ENCODE measurements at places on chromosomes 11 and 22.
A peak's percentile ranks its signal among the peaks of the same experiment; 100 is the strongest.

- no peak for DNase-seq
Observed at GRCh38 chr22:21978564-21979386, 3.8 kb downstream of the TOP3B start.

- peak; percentile 85 for DNase-seq
Observed at GRCh38 chr11:73350908-73351636, 25.1 kb upstream of the RELT start.

DNA sequence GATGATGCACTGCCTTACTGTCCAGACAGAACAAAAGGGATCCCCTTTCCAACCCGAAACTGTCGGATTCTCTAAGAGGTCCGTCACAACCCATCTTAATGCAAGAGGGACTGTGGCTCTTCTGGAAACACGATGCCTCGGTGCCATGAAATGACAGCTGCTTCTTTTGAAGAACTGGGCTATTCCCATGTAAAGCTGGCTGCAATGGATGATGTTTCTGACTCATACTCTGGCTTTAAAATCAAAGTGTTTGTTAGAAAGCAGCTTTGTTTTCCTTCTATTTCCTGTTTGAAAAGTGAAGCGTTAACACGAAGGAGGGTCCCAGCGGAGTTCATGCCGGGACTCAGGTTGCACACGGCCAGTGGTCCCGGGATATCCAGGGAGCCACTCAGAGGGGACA lies 3.1 kb downstream of the TP53AIP1 start:
- DNase-seq: no peak

DNA sequence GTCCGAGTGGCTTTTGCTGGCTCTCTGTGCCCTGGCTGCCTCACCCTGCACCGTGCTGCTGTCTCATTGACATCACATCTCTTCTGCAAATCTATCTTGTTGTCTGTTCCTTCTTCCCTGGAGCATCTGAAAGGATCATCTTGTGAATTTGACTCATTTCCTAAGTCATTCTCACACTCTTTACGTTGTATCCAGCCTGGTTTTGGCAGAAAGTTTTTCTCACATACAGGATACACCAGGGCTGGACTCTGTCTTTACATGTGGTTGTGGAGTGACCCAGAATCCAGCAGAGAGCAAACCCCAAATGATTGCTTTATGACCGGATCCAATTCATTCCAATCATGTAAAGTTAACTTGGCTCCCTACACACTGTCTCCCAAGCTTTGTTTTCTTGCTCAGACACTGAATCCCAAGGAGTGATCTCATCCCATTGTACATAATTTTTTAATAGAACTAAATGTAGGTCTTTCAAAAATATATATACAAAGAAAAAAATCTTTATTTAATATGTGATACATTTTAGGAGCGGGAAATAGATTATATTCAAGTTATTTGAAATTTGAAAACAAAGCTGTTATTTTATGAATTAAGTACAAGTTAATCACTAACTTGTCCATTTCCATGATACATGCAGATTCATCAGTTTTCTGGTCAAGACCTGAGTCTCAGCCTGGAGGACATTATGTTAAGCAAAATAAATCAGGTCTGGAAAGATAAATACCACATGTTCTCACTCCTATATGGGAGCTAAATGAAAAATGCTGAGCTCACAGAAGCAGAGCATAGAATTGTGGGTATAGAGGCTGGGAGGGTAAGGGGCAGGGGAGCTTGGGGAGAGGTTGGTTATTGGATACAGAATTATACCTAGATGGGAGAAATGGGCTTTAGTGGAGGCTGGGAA lies 2.9 kb upstream of the RFPL1 start:
- DNase-seq: no peak

GRCh38 chr11:2211113-2211971 lies 39.7 kb upstream of the TH start:
- no peak for DNase-seq

GRCh38 chr11:12267921-12268320 lies 109.5 kb upstream of the PARVA start:
- DNase-seq: no peak

GRCh38 chr11:48033918-48034341 lies 53.6 kb downstream of the PTPRJ start:
- no peak for DNase-seq

DNA sequence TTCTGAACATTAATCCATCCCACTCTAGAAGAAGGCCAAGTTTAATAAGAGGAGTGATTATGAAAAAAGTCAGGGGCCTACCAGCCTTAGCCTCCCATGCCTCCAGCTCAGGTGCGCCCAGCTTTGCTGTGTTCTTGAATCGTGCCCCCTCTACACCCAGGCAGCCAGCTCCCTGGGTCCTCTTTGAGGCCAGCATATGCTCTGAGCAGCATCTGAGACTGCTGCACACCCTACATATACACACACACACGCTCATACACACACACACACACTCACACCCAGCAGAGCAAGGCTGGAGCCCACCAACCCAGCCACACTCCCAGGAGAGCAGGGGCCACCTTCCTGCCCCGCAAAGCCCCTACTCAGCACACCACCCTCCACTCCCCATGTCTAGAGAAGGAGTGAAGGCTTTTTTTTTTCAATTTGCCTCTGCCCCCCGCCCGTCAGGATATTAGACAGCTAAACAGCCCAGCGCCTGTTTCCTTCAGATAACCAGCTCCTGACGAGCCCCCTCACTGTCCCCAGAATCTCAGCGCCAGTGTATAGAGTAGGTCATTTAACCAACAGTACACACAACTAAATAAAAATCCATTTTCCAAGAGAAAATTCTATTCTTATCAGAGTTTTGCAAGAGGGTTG lies 121.6 kb downstream of the BUD13 start:
- DNase-seq: no peak

DNA sequence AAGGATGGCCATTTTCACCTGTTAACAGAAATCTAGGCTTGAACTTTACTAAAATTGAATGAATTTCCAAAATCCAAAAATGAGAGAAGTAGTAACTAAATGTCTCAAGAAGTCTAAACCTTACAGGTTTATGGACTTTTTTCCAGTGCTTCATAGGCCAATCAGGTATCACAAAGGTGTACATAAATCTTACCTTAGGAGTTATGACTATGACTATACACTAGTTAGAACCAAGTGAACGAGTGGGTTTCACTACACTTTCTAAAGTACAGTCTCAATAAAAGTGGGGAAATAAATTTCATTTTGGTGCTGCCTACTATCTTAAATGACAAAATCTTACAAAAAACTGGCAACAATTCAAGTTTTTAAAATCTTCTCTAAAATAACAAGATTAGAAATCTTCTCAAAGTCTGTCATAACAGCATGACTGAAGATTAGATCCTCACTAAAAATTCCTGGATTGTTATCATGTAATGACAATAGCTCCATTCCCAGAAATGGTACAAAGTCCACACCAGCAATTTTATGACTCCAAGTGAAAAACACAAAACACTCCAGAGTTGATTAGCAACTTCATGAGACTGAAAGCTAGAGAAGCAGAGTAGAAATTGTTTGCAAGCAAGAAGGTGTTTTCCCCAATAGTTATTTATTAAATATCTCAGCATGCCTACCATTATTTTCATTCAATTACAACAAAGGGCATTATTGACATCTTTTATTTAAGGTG lies 20.9 kb downstream of the SOX6 start:
- no peak for DNase-seq

DNA sequence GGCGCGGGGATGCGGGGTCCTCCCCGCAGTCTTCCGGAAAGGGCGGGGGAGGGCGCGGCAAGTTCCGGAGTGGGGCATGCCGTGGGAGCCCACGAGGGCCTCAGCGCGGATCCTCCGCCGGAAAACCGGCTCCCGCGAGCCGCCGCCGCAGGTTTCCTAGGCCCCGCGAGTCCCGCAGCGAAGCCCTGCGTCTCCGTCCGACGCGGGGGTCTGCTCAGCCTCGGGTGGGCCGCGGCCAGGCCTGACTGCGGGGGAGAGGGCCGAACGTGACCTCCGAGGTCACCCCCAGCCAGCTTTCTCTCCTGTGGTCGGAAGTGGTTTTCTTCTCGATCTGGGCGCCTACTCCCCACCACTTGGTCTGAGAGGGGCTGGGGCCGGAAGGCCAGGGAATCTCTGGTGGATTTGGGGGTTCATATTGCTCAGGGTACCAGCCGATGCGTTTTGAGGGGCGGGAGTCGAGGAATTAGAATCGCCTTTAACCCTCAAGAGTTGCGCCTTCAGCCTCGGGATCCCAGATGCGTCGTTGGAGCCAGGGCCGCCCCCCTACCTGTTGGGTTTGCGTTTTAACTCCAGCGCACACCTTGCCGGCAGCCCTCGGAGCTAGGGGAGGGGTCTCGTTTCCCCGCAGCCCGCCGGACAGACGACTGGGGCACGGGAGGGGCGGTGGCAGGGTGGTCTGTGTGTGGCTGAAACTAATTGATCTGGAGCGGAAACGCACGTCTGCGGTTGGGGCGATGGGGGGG lies 3.6 kb upstream of the CCND1 start:
- DNase-seq: no peak

- DNase-seq: no peak
Observed at GRCh38 chr22:47460861-47461260, 698.4 kb downstream of the TBC1D22A start.

- DNase-seq: no peak
Observed at GRCh38 chr11:15483205-15483604, 368.5 kb downstream of the INSC start.

GRCh38 chr11:116454020-116454645 lies 318.7 kb downstream of the BUD13 start:
- DNase-seq: peak; percentile 66

DNA sequence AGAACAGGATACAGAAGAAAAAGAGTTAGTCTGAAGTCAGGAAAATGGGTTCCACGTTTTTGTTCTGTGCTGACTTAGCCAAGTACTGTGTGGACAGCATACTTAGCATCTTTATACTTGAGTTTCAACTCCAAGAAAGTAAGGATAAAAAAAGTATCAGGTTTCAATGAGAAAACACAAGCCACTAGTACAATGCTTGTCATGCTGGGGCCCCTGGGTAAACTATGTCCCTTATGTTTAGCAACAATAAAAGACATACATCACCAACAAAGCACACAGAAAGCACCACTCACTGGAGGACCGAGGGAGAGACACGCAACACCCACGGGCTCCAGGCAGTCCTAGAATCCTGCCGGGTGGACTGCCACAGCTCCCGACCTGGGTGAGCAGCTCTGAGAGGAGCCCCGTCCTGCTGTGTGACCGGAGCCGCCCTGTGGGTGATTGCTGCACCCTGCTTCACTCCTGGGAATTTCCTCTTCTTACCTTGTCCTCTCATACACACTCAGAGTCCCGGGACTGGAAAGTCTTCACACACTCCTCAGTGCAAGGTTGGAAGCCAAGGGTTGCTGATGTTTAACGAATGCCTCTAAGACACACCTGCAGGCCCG lies 890.5 kb downstream of the BRD1 start:
- DNase-seq: no peak

GRCh38 chr11:17533778-17534415 lies 10.3 kb downstream of the USH1C start:
- DNase-seq: peak; percentile 33

- DNase-seq: no peak
Observed at GRCh38 chr11:66146074-66146473, 76.0 kb downstream of the PACS1 start.

DNA sequence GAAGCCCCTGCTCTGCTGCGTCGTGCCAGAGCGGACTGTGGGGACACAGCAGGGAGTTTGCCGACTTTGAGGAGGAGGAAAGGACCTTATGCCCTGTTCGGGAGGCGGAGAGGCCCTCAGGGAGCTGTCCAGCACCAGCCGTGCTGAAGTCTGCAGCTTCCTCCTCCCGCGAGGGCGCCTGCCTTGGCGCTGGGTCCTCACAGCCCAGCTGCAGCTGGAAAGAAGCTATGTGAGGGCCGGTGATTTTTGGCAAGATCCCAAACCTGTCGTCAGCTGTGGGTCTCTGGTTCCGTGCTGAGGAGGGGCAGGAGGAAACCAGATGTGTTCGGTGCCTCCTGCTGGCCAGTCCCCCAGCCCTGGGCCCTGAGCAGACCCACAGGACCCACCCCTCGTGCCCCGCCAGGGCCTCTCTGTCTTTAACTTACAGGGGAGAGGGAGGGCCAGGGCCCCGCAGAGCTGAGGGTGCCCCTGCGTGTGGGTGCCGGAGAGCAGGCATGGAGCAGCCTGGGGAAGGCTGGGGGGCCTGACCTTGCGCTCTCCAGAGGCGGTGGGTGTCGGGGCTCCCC lies 12.0 kb downstream of the BRSK2 start:
- DNase-seq: peak; percentile 97

DNA sequence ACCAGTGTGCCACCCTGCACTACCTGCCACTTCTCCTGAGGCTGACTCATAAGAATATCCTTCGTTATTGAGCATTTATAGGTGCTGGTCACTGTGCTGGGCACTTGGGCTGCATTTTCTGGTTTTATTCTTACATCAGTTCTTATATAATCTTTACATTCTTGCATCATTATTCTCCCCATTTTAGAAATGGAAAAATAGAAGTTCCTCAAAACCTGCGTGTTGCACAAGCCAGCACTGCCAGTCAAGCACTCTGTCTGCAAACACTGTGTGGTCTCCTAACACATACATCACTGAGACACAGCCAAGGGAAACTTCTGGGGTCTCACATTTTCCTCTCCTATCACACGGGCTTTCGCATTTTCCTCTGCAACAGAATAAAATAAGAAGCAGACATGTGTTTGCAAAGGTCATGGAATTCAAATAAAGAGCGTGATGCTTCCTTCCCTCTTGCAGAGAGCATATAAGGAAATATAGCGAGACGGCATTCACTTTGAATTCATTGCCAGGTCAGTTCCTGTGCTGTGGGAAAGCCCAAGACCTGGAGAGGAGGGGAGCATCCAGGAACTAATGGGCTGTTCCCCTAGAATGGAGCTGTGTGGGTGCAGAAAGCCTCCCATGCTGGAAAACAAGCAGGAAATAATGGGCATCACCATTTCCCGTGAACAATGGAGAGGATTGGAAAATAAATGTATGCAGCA lies 73.9 kb upstream of the SEZ6L start:
- no peak for DNase-seq

DNA sequence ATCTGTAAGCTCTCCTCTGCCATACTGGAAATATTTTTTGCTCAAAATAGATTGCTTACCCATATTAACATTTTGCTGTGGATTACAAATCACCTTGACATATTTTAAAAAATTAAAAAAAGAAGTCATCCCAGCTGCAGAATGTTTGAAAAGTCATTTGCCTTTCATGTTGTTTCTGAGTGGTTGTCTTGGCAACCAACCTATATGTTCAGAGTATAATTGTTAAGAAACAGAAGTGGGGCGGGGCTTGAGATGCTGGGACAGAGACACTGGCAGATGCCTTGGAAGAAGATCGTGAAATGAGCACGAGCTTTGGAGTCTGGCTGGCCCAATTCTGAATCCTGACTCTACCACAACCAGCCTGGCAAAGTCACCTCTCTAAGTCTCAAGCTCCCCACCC lies 348.2 kb downstream of the LARGE1 start:
- DNase-seq: no peak
